Activated naive CD8-positive, alpha-beta T cell treated with anti-CD3 and anti-CD28 coated beads, Interleukin-2, amount 50 U/mL, for 24 hours (primary cell): ENCODE measurements at places on chromosomes 11 and 22.

DNA sequence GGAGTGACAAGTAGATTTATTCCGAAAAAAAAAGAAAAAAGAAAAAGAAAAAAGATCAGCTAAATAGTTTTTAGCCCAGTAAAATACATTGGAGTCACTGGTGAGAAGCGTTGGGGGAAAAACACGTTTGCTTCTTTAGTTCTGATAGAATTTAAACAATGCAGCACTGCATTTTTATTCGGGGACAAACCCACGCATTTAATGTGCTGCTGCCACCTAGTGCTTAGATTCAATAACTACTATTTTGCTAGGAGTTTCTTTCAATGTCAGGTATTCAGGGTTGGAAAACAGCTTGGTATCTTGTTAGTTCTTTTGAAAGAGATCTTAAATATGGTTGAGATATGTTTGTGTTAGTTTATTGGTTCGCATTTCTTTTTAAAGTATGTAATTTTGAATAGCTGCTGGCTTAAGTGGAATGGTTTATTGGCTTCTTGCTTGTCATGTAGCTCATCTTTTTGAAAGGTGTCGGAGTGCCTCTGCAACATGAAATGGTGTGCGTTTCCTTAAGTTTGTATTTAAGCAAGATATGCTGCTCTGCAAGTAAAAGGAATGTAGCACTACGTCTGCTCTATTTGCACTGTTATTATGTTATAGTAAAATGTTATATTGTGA lies 41.9 kb downstream of the SVIP start:
- DNase-seq = peak; percentile 10

GRCh38 chr11:28569106-28569505 lies 460.9 kb downstream of the METTL15 start:
- DNase-seq = no peak

- no peak for DNase-seq
Observed at GRCh38 chr11:107844041-107844440, 14.5 kb downstream of the SLC35F2 start.

DNA sequence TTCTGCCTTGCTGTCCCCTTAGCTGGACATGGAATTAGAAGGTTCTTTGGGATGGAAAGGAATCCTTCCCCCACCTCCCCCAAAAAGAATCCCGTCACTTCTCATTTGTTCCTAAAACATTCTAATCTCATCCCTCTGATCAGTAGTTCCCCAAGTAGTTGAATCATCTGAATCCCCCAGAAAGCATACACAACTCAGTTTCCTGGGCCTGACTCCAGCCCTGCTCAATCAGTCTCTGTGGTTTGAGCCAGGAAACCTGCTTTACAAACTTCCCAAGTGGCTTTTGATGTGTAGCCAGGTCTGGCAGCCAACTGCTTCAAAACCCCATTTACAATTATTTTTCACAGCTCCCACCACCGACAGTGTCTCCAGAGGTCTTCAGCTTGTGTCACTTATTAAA lies 20.2 kb downstream of the C22orf31 start:
- no peak for DNase-seq

- no peak for DNase-seq
Observed at GRCh38 chr11:11604370-11604990, 17.3 kb downstream of the GALNT18 start.

DNA sequence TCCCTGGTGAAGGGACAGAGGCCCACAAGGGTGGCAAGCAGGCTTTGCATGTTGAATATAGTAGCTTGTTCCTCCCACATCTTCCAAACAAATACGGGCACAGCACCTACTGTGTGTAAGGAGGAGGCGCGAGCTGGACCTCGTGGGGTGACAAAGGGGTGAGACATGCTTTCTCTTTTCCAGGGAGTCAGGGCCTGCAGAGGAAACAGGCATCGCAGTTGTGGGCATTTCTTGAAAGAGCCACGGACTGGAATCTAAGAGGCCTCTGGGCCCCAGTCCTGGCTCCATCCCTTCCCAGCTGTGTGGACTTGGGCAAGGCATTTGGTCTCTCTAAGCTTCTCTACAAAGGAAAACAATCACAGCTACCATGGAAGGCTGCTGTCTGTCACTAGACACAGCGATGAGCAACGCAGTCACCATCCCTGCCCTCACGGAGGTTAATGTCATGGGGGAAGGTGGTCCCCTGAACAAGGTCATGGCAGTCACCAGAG lies 13.0 kb upstream of the CDC42EP1 start:
- no peak for DNase-seq

- peak; percentile 41 for DNase-seq
Observed at GRCh38 chr11:119100994-119101758, 477 bp downstream of the DPAGT1 start.

GRCh38 chr11:90512846-90513245 lies 290.0 kb upstream of the CHORDC1 start:
- no peak for DNase-seq

DNA sequence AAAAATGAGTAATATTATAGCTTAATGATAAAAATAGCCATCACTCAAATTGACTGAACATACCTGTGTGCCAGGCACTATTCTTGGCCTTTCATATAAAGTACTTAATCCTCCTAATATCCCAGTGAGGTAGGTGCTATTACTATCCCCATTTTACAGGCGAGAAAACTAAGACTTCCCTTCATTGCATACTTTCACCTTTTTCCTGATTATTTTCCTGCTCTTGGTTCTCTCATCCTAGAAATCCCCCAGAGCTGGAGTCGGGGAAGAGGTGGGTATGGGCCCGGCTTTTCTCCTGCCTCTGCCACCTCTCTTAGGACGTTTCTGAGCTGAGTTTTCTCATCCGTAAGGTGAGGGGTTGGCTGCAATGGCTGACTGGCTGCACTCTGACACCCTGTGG lies 2.2 kb downstream of the NPTXR start:
- no peak for DNase-seq

GRCh38 chr22:46598737-46599424 lies 21.3 kb upstream of the GRAMD4 start:
- DNase-seq = no peak

DNA sequence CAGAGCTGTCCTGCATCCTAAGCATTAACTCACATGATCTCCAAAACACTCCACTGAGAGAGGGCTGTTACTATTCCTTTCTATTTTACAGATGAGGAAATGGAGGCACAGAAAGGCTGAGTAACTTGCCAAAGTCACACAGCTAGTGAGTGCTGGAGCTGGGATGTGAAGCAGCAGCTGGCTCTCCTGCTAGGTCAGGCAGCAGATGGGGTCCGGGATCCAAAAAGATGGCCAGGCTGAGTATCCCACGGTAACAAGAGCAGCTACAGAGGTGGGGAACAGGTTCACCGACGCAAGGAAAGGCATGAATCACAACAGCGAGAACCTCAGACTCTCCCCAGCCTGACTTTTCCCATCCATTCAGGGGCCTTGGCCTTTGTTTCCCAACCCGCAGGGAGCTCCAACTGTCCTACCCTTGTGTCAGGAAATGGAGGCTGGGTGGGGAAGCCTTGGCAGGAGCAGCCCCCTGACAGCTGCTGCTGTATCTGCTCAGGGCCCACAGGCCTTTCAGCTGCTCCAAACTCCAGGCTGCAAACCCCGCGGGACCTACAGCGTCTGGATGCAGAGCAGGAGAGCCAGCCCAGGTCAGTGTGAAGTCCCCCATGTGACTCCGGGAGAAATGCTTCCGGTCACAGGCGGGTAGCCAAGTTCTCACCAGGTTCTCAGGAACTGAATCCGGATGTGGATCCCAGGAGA lies 29.5 kb downstream of the DKK3 start:
- no peak for DNase-seq

DNA sequence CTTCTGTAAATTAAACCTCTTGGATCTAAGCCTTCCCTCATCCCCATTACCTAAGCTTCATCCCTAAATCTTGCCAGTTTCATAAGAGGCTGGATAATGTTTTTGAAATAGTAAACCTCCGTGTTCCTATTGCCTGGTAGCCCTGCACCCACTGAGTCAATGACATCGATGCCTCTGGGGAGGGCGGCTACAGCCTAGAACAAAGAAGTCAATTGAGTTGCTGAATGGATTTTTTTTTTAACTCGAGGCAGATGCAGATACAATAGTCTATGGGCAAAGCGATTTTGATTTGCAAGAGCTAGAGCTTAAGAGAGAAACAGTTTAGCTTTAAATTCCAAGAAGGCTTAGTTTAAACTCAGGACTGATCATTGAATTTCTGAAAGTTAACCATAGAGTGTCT lies 121.3 kb downstream of the NECTIN1 start:
- no peak for DNase-seq

- no peak for DNase-seq
Observed at GRCh38 chr22:46394622-46395021, 59.1 kb downstream of the TRMU start.

DNA sequence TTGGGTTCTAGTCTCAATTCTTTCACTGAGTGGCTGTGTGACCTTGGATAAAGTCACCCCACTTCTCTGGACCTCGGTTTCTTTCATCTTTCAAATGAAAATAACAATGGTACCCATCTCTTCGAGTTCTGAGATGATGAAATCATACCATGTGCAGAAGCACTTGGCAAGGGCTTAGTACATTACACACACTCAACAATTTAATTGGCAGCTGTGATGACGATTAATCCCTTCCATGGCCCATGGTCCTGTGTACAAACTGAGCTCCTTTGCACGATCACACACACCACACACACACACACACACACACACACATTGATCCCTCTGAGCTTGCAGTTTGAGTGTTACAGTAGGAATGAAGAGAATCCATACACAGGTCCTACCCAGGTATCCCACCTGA lies 103.4 kb upstream of the ASPHD2 start:
- no peak for DNase-seq

GRCh38 chr11:100719809-100720221 lies 32.7 kb downstream of the ARHGAP42 start:
- DNase-seq = no peak

GRCh38 chr11:20021212-20021611 lies 139.1 kb downstream of the DBX1 start:
- no peak for DNase-seq

DNA sequence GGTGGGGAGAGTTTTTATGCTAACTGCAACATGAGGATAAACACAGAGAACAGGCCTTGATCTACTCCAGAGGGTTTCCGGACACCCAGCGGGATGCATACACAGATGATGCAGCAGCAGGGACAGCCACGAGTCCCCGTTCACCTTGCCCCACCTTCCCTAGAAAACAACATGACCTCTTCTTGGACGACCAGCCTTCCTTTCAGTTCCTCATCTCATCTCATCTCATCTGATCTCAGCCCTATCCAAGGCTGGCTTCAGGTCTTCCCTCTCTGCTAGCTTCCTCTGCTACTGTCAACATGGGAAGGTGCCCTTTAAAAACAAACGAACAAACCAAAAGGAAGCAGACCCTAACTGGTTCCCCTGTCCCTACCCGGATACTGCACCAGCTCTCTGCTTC lies 1356.2 kb downstream of the TBC1D22A start:
- no peak for DNase-seq

DNA sequence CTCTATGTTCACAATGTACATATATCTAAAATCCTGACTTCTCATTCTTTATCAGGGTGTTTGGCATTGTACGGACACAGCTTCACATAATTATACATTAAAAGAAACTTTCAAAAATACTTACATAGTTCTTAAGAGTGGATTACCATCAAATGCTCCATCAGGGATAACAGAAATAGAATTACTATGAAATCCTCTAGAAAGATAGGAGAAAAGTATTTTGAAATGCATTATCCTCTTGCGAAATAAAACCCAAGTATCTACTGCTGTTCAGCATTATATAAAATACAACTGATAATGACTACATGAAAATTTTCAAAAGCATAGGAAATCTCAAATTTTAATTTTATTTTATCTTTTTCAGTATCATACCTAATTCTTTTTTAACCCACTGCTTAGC lies 17.8 kb upstream of the CCDC34 start:
- DNase-seq = no peak

DNA sequence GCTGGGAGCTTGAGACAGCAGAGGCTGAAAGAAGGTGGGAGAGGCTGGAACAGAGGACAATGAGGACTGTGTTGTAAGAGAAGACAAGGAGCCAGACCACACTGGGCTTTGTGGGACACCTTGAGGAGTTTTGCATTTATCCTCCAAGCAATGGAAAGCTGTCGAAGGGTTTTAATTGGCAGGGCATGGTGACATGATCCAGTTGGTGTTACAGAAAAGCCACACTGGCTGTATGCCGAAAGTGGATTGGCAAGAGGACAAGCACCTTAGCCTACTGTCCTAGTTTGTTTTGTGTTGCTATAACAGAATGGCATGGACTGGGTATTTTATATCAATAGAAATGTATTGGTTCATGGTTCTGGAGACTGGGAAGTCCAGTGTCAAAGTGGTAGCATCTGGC lies 14.0 kb upstream of the APLNR start:
- no peak for DNase-seq

DNA sequence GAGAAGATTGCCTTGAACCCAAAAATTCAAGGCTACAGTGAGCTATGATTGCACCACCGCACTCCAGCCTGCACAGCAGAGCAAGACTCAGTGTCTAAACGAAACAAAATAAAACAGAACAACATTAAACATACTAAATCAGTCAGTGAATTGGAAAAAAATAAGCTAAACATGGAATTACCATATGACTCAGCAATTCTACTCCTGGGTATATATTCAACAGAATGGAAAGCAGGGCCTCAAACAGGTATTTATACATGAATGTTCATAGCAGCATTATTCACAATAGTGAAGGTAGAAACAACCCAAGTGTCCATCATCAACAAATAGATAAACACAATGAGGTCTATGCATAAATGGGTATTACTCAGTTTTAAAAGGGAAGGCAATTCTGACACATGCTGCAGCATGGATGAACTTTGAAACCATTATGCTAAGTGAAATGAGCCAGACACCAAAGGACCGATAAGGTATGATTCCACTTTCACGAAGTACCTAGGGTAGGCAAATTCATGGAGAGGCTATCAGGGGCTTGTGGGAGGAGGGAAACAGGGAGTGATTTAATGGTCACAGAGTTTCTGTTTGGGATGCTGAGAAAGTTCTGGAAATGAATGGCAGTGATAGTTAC lies 15.5 kb downstream of the NTM start:
- DNase-seq = no peak

GRCh38 chr11:14269692-14270573 lies 89.0 kb downstream of the RRAS2 start:
- DNase-seq = no peak

GRCh38 chr22:36077271-36077670 lies 48.6 kb upstream of the RBFOX2 start:
- DNase-seq = no peak

- no peak for DNase-seq
Observed at GRCh38 chr11:10844796-10845195, 13.1 kb downstream of the ZBED5 start.
